ENCODE measurements at places on chromosomes 7 and 10. TPM values are rescaled to one million over a fixed set of nuclear protein-coding genes. Genes with fewer than 3 reads are reported as not detected.

DNA sequence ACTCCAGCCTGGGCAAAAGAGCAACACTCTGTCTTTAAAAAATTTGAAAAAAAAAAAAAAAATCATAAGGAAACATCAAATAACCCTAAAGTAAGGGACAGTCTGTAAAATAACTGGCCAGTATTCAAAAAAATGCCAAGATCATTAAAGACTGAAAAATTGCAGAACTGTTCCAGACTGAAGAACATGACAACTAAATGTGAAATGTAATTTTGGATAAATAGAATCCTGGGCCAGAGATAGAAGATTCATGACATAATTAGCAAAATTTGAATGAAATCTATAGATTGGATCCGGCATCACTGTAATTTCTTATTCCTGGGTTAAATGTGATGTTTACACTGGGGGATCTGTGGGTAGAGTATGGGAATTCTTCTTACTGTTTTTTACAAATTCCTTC lies 3.0 kb downstream of the PSPH start:
- DNase-seq, result no peak

DNA sequence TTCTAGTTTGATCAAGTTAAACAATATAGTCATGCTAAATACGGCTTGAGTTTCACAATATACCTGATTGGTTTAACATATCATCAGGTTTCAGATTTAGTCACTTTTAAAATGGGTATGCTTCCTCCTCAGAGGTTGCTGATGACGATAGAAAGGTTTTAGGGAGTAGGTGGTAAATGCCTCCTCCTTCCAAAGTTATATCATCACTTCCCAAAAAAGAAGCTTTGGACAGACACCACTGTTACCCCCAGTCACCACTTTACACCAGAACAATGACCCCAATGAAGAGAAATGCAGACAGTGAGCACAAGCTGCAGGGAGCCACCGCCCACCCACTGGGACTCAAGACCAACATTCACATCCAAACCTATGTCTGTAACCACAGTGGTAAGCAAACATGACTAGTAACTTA lies 244.6 kb downstream of the SORCS1 start:
- no peak for DNase-seq

DNA sequence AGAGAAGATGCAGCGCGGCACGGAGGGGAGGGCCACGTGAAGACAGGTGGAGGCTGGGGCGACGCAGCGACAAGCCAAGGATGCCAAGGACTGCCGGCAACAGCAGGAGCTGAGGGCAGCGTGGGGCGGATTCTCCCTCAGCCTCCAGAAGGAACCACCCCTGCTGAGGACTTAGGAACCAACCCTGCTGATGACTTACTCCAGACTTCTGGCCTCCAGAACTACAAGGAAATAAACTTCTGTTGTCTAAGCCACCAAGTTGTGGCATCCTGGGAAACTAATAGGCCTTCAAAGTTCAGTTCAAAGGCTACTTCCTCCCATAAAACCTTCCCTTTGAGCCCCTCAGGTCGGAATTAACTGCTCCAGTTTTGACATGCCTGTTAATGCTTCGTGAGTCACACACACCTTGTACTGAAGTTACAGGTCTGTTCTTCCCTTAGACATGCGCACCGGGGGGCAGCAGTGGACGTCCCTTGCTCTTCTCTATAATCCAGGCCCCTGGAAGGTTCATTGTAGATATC lies 88.4 kb upstream of the RHEB start:
- no peak for DNase-seq

DNA sequence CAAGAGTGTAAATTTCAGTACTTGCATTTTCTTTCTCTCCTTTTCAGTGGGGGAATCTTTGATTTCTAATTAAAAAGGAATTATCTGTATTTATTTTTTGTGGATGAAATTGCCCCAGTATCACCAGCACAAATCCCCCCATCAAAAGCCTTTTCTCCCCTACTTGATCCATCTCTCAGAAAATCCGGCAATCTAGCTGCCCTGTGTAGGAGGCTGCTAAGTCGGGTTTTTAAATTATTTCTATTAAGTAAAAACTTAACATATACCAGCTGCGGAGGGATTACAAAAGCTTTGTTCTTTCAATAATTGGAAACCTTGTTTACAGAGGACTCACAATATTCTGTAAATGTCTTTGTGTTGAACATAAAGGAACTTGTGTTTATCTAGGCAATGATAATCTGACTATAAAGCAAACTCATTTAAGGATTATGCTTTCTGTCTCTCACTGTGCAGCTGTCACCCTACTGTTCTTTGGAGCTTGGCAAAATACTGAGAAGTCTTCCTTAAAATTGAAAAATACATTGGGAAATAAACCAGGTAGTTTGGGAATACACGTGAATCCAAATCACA lies 177.4 kb upstream of the PRR15 start:
- DNase-seq, result no peak

GRCh38 chr7:3835109-3835508 lies 534.1 kb downstream of the SDK1 start:
- peak; percentile 18 for DNase-seq

DNA sequence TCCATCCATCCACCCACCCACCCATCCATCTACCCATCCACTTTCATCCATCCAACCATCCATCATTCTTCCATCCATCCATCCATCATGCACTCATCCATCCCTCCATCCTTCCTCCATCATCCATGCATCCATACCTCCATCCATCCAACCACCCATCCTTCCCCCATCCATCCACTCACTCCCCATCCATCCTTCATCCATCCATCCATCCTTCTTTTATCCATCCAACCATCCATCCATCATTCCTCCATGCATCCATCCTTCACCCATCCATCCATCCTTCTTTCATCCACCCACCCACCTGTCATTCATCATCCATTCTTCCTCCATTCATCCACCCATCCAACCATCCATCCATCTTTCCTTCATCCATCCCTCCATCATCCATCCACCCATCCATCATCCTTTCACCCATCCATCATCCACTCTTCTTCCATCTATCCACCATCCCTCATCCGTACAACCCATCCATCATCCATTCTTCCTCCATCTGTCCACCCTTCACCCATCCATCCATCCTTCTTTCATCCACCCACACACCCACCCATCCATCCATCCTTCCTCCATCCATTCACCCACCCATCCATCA lies 428.2 kb downstream of the DNAJB6 start:
- DNase-seq, result no peak

Gene HOXA9
- total RNA-seq, result 7.0 TPM

DNA sequence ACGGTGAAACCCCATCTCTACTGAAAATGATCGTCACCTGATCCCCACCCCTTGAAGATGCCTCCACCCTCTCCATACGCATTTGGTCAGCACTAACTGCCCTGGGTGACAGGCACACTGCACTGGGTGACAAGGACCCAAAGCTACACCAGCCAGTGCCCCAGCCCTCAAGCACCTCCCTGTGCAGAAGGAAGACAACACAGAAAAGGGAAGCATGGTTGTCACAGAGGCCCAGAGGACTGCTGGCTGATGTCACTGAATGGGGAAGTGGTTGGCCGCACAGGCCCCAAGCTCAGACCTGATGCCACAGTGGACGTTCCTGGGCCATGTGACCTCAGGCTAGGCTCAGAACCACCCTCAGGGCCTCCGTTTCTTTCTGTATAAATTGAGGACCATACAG lies 4.2 kb upstream of the PILRA start:
- DNase-seq, result no peak

GRCh38 chr10:5573319-5573950 lies 48.7 kb downstream of the CALML3 start:
- DNase-seq, result no peak

GRCh38 chr7:67809586-67809985 lies 813.0 kb downstream of the TYW1 start:
- no peak for DNase-seq

Gene IQUB
- total RNA-seq, result 0.08 TPM

GRCh38 chr10:131559450-131559911 lies 248.0 kb upstream of the TCERG1L start:
- no peak for DNase-seq

- DNase-seq, result no peak
These were observed 112.5 kb downstream of the UNCX start for GRCh38 chr7:1344981-1345701.

GRCh38 chr10:104501449-104501848 lies 139.6 kb upstream of the SORCS3 start:
- DNase-seq, result no peak

DNA sequence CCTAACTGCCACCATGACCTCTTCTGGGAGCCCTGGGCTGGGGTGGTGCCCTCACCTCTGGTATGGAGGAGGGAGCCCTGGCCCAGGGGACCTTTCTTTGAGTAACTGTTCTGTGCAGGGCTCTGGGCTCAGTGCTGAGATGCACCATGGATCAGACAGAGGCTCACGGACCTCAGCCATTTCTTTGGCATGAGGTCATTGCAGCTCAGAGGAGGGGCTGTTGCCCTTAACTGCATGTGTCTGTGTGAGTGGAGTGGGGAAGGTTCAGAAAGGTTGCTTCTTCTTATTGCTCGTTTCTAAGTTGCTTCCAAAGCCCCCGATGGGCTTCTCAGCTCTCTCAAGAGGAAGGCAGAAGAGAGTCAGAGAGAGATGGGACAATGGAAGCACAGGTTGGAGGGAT lies 233.9 kb downstream of the RPS24 start:
- peak; percentile 57 for DNase-seq

DNA sequence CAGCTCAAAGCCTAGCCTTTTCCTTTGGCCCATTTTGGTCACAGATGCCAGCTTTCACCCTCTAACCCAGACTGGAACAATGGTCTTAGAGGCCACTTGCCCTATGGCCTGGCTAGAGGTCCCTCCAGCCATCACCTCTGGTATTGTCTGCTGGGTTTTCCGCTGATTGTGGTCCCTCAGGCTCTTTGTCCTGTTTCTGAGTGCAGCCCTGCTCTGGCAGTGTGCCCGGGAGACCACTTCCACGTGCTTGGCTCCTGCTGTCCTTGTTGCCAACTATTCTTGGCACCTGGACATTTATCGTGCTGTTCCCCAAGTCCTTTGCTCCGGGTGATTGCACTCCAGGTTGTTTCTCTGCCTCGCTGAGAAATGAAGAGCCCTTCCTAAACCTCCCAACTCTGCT lies 53.3 kb upstream of the FAM180A start:
- DNase-seq, result no peak

DNA sequence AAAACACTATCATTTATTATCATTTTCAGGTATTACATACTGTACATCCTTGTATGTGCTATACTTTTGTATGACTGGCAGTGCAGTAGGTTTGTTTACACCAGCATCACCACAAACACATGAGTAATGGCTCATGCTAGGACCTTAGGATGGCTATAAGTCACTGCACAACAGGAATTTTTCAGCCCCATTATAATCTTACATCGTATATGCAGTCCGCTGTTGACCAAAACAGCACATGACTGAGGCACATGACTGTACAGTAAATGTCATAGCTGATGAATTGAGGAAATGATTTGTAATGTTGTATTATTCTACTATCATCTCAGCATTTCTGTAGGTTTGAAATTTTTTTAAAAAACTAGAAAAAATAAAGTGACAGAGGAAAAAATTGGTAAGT lies 38.6 kb downstream of the BPGM start:
- no peak for DNase-seq

Gene CREB5
- total RNA-seq, result 1.00 TPM

DNA sequence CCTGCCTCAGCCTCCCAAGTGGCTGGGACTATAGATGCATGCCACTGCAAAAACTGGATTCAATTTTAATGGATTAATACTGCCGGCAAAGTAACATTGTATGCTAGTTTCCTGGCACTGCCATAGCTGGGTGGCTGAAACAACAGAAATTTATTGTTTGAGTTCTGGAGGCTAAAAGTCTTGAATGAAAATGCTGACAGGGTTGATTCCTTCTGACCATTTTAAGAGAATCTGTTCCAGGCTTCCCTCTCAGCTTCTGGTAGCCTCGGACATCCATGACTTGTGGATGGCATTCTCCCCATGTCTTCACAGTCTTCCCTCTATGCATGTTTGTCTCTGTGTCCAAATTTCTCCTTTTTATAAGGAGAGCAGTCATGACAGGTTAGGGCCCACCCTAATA lies 87.3 kb upstream of the ARID5B start:
- DNase-seq, result no peak

GRCh38 chr7:157395206-157395605 lies 58.4 kb downstream of the DNAJB6 start:
- no peak for DNase-seq

Gene TCERG1L
- total RNA-seq, result not detected

DNA sequence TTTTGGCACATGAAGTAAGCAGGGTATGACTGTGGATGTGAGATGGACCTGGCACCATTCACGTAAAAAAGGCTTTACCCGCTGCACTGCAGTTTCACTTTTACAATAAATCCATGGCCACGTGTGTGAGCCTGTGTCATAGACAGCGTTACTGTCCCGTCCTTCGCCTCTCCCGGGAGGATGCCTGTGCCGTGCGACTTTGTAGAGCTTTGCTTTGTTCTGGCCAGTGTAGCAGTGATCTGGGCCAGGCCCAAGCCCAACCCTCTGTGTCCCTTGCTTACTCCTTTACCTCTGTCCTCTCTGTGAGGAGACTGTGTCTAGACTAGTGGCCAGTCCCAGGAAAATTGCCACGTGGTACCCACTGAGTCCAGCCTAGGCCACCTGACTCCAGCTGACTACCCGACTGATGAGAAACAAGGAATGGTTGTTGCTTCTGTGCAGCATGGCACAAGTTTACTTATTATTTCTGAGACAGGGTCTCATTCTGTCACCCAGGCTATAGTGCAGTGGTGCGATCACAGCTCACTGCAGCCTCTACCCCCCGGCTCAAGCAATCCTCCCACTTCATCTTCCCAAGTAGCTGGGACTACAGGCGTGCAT lies 48.1 kb downstream of the JAKMIP3 start:
- peak; percentile 35 for DNase-seq

Gene AKR1C4
- not detected for total RNA-seq

- DNase-seq, result no peak
These were observed 25.3 kb downstream of the PFKFB3 start for GRCh38 chr10:6228010-6228511.

GRCh38 chr10:8677642-8678041 lies 623.2 kb downstream of the GATA3 start:
- DNase-seq, result no peak

- no peak for DNase-seq
These were observed 119.4 kb downstream of the ST7 start for GRCh38 chr7:117072620-117073118.

GRCh38 chr7:134255814-134256213 lies 60.9 kb downstream of the SLC35B4 start:
- no peak for DNase-seq

DNA sequence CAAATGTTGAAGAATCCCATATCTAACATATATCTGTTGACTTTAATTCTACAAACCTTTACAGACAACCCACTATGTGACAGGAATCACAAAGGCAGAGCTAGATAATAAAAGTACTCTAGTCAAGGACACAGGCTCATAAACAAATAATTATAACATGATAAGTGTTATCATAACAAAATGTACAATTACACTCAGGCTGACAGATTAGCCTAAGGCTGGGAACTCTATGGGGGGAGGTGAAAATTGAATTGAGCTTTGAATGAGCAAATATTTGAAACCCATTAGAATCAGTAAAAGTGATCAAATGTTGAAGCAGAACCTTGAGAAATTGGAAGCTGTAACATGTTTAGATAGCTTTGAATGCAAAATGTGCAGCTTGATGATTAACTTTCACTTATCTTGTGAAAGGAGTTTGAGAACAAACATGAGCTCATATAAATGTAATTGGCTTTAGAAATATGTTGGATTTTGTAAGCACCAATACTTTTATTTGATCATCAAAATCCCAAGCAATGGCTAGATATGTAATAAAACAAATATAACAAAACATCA lies 970.2 kb downstream of the SORCS3 start:
- DNase-seq, result no peak

Gene PWWP2B
- total RNA-seq, result 4.2 TPM

- DNase-seq, result no peak
These were observed 236.1 kb downstream of the BUB3 start for GRCh38 chr10:123390332-123390731.

Measured in SJSA1 (cell line).